ENCODE measurements at places on chromosomes 2 and 18.

GRCh38 chr2:73000808-73001570, 70.5 kb downstream of the SFXN5 start:
- ATAC-seq = no peak

DNA sequence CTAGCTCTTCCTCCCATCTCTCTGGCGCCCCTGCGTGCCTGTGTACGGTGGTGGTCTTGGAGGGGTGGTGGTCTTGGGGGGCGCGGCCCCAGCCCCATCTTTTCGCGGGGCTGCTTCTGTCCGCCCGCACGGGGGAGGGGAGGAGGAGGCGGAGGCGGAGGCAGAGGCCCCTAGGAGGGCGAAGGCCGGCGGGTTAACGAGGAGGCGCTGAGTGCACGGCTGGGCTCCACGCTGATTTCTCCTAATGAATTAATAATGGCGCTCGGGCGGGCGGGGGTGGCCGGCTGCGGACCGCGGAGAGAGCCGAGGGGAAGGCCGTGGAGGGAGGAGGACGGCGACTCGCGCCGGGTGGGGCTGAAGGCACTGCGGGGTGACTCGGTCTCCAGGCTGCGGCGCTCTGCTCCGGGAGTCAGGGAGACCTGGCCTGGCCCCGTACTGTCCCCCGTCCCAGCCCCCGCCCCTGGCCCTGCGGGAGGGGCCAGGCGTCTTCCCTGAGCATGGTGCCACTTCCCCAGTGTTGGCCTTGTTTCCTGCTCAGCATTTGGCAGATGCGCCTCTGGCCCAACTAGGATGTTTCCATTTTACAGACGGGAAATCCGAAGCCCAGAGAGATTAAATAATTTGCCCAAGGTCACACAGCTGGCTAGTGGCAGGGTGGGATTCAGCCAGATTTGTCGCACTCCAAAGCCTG, 6.0 kb downstream of the GAREM2 start:
- peak; percentile 80 for ATAC-seq

DNA sequence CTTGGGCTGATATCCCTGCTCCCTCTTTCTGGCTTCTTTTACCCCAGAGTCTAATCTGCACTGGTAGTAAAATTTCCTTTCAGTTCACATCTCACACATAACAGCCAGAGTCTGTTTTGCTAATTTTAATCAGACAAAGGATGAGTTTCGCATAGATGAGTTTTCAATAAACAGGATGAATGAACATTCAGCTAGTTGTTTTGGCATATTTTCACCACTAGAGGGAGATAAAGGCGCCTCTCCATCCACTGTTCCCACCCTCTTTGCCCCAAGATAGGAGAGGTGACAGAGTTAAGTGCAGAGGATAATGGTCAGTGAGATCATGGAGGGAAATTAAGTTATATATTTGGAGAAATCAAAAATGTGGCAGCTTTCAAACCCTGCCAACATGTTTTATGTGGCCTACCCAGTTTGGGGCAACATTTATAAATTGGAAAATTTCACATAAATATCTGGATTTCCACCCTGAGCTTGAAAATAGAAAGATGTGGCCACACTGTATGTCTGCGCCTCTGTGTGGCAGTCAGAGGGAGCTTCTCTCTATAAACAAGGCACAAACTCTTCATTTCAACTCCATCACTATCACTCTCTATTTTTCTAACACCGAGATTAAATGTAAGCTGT, 48.5 kb upstream of the DTNA start:
- peak; percentile 77 for ATAC-seq

- ATAC-seq = no peak
Measured at GRCh38 chr2:128076461-128077106, 14.4 kb upstream of the UGGT1 start.

- ATAC-seq = peak; percentile 37
Measured at GRCh38 chr2:174683392-174683759, 80.9 kb downstream of the CHRNA1 start.

DNA sequence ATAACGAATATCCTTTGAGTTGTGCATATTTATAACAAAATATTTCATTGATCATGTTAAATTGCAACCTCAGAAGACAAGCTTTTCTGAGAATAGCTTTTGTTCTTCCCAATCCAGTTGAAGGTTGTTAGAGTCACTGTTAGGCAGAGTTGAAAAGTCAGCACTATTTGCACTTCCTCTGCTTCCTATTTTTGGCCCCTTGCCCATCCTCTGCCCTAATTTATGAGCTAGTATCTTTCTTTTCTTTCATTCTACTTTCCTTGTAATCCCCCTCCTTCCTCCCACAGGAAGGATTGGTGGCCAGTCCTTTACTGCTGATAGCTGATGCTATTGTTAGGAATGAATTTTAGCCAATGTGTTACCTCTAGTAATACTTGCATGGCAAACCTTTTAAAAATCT, 4.9 kb downstream of the RALB start:
- no peak for ATAC-seq

- no peak for ATAC-seq
Measured at GRCh38 chr2:216727346-216728122, 32.2 kb upstream of the IGFBP5 start.

- ATAC-seq = no peak
Measured at GRCh38 chr2:66272751-66273150, 162.2 kb upstream of the MEIS1 start.

DNA sequence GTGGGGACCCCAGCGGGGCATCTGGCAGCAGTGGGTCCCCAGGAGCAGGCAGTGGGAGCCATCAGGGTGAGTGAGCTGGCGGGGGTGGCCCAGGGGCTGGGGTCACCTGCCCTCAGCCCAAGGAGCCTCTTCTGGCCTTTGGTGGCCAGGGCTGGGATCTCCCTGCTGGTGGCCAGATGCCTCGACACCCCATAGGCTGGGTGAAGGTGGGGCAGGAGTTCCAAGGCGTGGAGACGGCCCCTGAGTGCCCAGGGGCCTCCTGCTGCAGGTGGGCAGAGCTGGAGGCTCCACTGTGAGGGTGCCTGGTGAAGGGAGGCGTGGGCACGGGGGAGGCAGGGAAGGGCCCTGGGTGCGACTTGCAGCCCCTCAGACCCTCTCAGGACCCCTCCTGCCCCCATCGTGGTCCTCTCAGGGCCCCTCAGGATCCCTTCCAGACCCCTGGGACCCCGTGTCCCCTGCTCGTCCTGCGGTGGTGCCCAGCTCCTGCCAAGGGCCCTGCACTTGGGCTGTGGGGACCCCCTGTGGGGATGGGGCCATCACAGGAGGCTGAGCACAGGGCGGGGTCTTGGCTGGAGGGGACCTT, 5.0 kb upstream of the GPR35 start:
- no peak for ATAC-seq

GRCh38 chr2:30784682-30785081, 22.6 kb downstream of the CAPN13 start:
- ATAC-seq = no peak

GRCh38 chr2:31108561-31109286, 29.5 kb downstream of the GALNT14 start:
- no peak for ATAC-seq

- ATAC-seq = no peak
Measured at GRCh38 chr2:161910200-161910599, 163.8 kb downstream of the DPP4 start.

- ATAC-seq = peak; percentile 93
Measured at GRCh38 chr18:13003466-13003896, 12.3 kb downstream of the CEP192 start.

DNA sequence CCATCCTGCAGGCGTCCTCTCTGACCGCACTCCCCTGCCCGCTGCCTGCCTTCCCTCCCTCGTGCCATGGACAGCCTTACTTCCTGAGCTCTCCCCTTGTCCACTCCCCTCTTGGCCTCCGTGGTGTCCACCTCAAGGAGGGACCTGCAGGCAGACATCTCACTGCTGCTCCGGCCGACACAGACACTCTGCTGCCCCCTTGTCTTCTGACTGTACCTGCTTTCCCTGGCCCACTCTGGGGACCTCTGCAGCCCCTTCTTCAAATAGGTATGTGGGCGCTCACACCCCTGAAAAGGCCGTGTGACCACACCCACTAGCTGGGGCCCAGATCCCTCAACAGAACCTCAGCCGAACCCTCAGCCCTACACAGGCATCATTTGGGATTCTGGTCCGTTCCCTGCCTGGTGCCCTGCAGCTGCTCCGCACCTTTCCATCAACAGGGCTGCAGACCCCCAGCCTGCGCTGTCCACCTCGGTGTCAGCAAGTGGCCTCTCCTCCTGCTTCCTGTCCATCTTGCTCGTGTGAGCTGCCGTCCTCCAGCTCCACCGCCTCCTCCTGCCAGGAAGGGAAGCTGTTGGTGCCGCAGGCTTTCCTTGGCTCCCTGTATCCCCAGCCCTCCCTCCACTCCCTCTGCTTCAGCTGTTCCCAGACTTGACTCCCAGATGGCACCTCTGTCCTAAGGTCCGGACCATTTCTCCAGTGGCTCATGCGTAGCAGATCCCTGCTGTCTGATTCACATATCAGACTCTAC, 94.1 kb downstream of the KLHL29 start:
- no peak for ATAC-seq

GRCh38 chr2:112251271-112251670, 3.6 kb downstream of the ZC3H8 start:
- no peak for ATAC-seq

DNA sequence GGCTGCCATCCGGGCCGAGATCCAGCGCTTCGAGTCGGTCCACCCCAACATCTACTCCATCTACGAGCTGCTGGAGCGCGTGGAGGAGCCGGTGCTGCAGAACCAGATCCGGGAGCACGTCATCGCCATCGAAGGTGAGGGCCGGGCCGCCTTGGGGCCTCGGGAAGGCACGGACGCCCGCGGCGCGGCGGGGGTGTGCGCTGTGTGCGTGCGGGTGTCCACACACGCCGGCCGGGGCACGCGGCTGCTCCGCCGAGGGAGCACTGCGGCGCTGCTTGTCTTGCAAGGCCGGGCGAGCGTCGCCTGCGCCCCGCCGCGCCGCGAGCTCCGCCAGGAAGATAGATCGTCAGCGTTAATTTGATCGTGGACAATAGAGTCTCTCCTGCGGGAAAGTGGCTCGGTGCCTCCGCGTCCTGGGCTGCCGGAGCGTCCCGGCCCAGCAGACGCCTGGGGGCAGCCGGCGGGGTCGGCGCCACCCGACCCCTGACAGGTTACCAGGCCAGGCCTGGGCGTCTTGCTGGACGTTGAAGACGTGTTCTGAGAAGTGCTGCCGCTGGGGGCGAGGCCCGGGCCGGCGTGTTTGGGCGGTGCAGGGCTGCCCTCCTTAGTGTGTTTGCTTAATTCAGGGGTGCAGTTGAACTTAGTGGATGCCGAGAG, 1.0 kb downstream of the AGAP1 start:
- peak; percentile 62 for ATAC-seq

DNA sequence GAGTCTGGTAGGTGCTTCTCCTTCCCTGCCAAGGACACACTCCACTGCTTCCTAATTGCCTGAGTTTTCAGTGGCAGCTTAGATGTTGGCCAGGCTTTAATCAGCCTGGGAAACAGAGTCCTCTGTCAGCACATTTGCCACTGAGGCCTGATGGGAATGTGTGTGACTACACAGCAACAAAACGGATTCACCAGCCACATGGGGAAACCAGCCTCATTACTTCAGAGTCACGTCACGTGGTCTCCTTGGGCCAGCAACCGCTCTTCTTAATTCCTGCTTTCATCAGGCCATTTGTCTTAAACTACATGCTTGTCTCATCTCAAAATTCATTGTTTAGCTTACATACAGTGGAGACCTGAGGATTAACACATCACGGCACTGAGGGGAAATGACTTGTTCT, 93.9 kb upstream of the LTBP1 start:
- no peak for ATAC-seq

DNA sequence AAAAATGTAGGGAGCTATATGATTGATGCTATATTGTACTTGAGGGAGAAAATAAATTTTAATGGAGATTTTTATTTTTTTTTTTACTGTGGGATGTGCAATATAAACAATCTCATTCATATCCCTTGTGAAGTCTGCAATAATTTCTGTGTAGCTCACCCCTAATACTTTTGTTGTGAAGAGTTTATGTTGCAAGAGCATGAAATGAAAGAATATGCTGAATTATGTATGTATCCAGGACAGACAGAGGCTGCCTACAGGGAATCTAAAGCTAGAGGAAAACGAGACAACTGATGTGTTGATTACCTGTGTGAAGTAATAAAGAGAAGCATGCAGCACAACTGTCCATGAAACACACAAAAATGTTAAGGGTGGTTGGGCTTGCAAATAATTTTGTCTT, 643.3 kb downstream of the DCDC2C start:
- ATAC-seq = no peak

- ATAC-seq = no peak
Measured at GRCh38 chr2:217527590-217528202, 475.1 kb downstream of the TNS1 start.

GRCh38 chr2:150977296-150977695, 284.4 kb downstream of the RBM43 start:
- ATAC-seq = no peak

DNA sequence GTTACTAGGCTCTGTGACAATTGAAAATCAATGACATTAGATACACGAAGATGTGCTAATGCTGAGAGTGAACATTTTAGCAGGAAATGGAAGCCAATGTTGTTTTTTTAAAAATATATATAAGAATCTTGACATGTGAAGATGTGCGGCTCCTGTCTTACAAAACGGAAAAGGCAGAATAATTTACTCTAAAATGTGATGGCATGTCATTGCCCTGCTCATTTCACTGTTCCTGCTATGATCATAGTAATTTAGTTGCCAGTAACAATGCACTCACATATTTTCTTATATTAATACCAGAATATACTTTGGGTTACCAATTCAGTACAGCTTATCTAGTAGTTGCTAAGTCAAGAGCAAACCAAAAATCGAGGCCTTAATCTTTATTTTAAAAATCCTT, 10.3 kb downstream of the EPHA4 start:
- no peak for ATAC-seq

GRCh38 chr18:63161761-63162195, 157.8 kb downstream of the BCL2 start:
- ATAC-seq = peak; percentile 93

DNA sequence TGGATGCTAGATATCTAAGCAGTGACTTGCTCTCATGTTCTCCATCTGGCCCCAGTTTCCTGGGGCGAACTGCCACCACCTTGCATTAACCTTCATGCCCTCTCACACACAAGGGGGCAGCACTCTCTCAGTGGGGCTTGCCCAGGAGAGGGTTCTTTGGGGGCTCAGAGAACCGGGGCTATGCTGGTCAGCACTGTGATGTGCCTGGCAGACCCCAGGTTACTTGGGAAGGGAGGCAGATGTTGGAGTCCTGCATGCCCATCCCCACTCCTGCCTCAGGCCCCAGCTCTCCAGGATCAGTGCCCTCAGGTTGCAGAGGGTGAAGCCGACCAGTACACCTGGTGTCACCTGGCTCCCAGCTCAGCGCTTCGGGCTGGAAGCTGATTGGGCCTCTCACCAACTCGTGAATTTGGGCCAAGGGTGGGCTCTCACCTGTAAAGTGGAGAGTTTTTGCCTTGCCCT, 396.2 kb upstream of the HS6ST1 start:
- ATAC-seq = no peak
